ENCODE measurements at places on chromosomes 2 and 18.
A peak's percentile ranks its signal among the peaks of the same experiment; 100 is the strongest.

GRCh38 chr2:141911485-141912066 lies 219.2 kb downstream of the LRP1B start:
- no peak for DNase-seq

- no peak for DNase-seq
These were observed 361.9 kb downstream of the TSN start for GRCh38 chr2:122117371-122117770.

GRCh38 chr2:69305166-69305565 lies 81.9 kb downstream of the GFPT1 start:
- DNase-seq, result no peak

- DNase-seq, result no peak
These were observed 13.0 kb downstream of the INHBB start for GRCh38 chr2:120358734-120359465.

DNA sequence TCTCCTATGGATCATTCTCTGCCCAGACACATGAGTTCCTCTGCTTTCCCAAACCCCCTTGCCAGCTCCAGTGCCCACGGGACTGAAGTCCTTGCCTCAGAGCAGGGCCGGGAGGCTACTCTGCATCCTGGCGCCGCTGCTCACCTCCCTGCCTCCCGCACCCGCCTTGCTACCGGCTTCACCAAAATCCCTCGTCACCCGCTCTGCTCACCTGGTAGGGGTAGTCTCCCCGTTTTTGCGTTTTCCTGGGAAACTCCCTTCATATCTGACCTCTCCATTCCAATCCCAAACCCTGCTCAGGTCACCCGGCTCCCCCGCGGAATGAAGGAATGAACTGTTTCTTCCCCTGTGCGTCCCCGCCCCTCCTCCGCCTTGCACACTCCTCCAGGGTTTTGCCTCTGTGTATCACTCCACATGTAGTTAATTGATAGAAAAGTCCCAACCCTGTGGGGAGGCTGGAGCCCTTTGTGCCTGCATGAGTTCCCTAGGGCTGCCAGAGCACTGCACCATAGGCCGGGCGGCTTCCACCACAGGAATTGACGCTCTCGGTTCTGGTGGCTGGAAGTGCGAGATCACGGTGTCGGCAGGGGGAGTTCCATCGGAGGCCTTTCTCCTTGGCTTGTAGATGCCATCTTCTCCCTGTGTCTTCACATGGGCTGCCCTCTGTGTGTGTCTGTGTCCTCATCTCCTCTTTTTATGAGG lies 2.0 kb upstream of the DGKD start:
- no peak for DNase-seq

- no peak for DNase-seq
These were observed 26.4 kb upstream of the PKDCC start for GRCh38 chr2:42021464-42021863.

DNA sequence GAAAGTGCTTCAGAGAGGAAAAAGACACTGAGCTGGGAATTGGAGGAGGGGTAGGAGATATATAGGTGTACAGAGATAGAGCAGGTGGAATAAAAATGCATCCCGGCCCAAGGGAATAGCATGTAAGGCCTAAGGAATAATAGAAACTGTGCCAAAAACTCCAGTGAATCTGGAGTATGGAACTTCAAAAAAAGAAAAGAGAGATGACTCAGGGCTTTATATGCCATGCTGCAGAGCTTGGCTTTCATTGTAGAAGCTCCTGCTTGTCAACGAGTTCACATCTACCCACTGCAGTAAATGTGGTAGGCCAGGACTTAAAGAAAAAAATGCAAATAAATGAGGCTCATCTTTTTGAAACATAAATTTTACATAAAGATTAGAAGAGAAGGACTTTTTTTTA lies 131.8 kb downstream of the MREG start:
- DNase-seq, result no peak

GRCh38 chr2:65291216-65292105 lies 63.8 kb downstream of the ACTR2 start:
- no peak for DNase-seq

GRCh38 chr2:54259413-54260240 lies 3.6 kb upstream of the TSPYL6 start:
- DNase-seq, result no peak

DNA sequence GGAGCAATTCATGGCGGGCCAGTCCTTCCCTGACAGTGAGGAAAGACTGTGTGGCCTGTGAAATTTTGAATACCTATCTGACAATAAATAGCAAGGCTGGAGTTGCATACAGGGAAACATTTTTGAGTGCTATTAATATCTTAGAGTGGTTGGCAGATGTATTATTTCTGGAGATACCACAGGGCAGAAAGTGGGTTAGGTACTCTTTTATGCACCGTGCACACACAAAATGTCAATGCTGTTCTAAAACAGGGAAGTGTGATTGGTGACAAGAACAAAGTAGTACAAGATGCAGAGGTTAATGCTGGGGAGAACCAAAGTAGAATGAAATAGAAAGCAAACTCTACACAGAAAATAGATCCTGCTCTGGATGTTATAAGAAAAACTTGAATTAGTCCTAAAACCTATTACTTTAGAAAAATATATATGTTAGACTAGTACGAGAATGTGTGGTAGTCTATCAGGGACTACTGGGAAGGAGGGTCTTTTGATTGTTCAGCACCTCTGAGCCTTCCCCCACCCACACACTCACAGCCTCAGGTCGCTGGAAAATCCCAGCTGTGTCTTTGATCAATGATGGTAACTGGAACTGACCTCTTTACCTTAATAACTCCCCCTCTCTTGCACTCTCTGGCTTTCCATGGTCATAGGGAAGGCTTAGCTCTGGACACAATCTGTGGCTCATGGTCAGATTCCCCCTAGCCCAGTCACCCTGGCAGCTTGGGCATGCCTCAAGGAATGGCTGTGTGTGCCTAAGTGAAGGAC lies 58.2 kb downstream of the SERPINB8 start:
- no peak for DNase-seq

DNA sequence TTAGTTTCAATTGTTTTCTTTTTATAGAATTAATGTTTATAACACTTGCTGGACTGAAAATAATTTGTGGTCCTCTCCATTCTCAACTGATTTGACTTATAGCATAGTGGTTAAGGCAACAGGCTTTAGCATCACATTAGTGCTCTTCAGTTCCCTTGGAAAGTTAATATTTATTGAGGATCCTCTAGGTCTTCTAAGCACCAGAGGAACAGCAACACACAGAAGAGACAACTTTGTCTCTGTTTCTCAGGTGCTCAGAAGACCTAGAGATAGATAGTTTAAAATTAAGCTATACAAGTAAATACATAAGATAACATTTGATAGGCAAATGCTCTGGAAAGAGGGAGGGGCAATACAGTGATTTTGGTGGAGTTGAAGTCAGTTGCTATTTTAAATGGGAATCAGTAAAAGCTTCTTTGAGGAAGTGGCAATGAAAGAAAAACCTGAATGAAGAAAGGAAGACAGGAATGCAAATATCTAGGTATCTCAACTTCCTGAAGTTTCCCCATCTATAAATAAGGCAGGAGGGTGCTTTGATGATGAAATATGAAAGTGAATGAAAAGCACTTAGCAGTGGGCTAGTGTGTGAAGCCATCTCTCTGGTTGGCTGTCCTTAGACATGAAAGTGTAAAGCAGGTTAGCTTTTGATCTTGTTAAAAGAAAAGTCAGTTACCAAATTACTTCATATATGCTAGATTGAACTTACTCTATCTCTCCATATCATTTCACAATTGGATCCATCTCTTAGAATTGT lies 7.9 kb downstream of the NEUROD1 start:
- DNase-seq, result no peak

- no peak for DNase-seq
These were observed 1.2 kb downstream of the GPD2 start for GRCh38 chr2:156437272-156437930.

DNA sequence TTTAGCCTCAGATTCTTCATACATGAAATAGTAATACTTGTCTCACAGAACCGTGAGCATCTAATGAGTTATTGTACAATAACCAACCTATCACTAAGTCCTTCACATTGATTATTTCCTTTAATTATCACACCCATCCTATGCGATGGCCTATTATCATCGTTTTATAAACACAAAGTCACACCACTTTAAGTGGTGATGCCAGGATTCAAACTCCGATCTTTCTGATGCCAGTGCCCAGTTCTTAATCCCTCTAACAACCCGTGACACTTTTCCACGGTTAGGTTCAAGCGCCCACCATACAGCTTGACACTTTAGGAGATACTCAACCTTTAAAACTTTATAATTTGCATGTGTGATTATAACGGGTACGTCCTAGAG lies 523 bp upstream of the ALMS1 start:
- no peak for DNase-seq

GRCh38 chr2:216463148-216463547 lies 35.5 kb upstream of the RPL37A start:
- no peak for DNase-seq

- DNase-seq, result no peak
These were observed 8.9 kb upstream of the PDE1A start for GRCh38 chr2:182435754-182436153.

GRCh38 chr2:172972005-172972619 lies 103.5 kb upstream of the MAP3K20 start:
- DNase-seq, result no peak

GRCh38 chr2:120825370-120826259 lies 89.9 kb downstream of the GLI2 start:
- no peak for DNase-seq

DNA sequence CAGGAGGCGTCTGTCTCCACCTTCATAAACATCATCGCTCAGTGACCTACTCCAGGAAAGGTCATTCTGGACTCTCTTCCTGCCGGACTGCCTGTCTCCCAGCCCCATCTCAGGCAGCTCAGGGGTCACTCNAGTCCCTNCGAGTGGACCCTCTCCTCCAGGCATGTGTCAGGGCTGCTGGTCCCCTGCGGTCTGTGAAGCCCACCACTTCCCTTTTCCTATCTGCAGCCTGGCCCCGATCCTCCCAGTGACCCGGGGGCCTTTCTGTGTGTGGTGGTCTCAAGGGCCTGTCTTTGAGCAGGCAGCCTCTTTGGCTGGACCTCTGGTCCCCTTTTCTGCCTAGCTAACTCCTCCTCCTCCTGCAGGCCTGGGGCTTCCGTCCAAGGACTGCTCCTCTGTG lies 5.9 kb upstream of the PARD6G start:
- no peak for DNase-seq

DNA sequence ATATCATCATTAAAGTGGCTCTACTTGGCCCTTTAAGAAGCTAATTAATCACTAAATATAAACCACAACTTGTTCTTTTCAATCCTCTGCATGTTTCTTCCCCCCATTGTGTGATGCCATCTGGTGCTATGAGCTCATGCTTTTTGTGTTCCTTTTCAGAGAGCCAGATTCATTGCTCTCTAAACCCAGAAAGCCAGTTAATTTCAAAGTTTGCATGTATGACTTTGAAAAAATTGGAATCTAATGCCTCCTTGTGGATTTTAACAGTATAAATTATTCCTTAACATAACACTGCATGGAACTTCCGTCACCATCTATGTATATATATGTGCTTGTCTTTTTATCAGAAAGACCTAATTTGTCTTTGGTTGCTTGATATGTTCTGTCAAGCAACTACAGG lies 31.1 kb downstream of the TMEM178A start:
- DNase-seq, result no peak

- DNase-seq, result no peak
These were observed 132.7 kb upstream of the NDUFV2 start for GRCh38 chr18:8969639-8970390.

GRCh38 chr2:187991389-187991788 lies 300.3 kb upstream of the GULP1 start:
- no peak for DNase-seq

GRCh38 chr18:68489013-68489792 lies 225.7 kb downstream of the TMX3 start:
- no peak for DNase-seq

- peak; percentile 21 for DNase-seq
These were observed 94.6 kb downstream of the MC4R start for GRCh38 chr18:60277855-60278480.

DNA sequence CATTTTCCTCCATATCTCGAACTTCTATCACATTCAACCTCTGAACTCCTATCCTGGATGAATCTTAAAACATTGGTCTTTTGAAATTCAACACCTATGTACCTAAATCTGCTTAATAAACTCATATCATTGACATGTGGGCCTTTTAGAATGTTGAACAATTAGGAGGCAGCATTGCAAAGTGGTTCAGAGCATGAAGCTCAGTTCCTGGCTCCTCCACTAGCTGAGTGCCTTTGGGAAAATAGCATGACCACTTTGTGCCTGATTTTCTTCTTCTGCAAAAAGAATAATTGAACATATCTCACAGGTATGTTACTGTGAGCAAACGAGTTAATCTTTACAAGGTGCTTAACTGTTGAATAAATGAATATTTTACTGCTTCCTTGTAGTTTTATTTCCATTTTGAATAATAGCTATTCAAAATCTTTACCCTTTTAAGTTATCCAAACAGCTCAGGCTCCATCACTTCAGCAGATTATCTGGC lies 14.3 kb upstream of the ITPRID2 start:
- no peak for DNase-seq

- DNase-seq, result no peak
These were observed 76.9 kb upstream of the GLI2 start for GRCh38 chr2:120658770-120659158.

DNA sequence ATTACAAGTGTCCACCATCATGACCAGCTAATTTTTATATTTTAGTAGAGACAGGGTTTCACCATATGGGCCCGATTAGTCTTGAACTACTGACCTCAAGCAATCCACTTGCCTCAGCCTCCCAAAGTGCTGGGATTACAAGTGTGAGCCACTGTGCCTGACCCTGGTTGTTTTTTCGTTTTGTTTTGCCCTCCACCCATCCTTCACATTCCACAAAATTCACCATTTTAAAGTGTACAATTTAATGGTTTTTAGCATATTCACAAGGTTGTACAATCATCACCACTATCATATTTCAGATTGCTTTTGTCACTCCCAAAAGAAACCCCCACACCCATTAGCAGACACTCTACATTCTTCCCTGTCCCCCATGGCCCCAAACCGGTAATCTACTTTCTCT lies 215.0 kb downstream of the TPGS2 start:
- DNase-seq, result no peak

DNA sequence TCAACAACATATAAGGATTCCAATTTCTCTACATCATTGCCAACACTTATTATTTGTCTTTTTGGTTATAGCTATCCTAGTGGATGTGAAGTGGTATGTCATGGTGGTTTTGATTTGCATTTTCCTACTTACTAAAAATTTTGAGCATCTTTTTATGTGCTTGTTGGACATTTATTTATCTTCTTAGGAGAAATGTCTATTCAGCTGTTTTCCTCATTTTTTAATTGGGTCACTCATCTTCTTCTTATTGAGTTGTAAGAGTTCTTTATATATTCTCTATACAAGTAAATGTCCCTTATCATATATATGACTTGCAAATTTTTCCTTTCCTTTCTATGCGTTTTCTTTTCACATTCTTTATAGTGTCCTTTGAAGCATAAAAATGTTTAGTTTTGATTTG lies 4.7 kb upstream of the CCL20 start:
- no peak for DNase-seq

DNA sequence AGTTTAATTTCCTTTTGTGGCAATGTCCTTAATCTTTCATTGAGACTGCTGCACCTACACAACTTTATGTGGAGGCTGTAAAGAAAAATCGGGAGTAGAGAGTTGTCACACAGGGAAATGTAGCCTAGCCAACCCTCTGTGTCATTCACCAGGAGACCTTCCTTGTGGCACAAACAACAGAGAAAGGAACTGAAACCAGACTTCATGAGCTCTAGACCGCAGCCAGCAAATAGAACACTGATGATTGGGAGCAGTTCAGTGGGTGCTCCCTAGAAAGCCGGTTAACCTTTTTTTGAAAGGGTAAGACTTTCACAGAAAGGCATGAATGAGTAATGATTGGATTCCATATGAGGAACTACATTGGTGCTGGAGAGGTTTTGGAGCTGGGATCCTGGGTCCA lies 1752.4 kb upstream of the CELF4 start:
- no peak for DNase-seq
